Psoas muscle (tissue), 8 donors: ENCODE measurements at places on chromosomes 12 and 14. TPM values are rescaled to one million over a fixed set of nuclear protein-coding genes. Genes with fewer than 3 reads are reported as not detected.

- H3K4me1 ChIP-seq, result peaks cover 46% of the 10 kb centered on the region
- peak overlapping the region; percentile 93 for H3K27ac ChIP-seq
- DNase-seq, result peak; percentile 70
- peak overlapping the region; percentile 60 for H3K4me3 ChIP-seq
- no peaks in the 10 kb centered on the region for H3K36me3 ChIP-seq
Observed at GRCh38 chr12:52032446-52032803, 18.8 kb upstream of the NR4A1 start.

- H3K27ac ChIP-seq, result peak overlapping the region; percentile 80
- H3K4me3 ChIP-seq, result peak overlapping the region; percentile 9
- no peaks in the 10 kb centered on the region for H3K27me3 ChIP-seq
- DNase-seq, result no peak
- no peaks in the 10 kb centered on the region for H3K36me3 ChIP-seq
Observed at GRCh38 chr12:46661110-46661845, 164.5 kb downstream of the SLC38A4 start.

- peaks cover 4% of the 10 kb centered on the region for H3K36me3 ChIP-seq
- H3K4me3 ChIP-seq, result no peak overlapping the region
- no peaks in the 10 kb centered on the region for H3K27me3 ChIP-seq
Observed at GRCh38 chr12:25236626-25237025, 14.1 kb downstream of the KRAS start.

GRCh38 chr14:99244941-99245563 lies 26.9 kb downstream of the BCL11B start:
- H3K27me3 ChIP-seq, result no peaks in the 10 kb centered on the region
- H3K4me1 ChIP-seq, result no peaks in the 10 kb centered on the region
- H3K36me3 ChIP-seq, result no peaks in the 10 kb centered on the region
- H3K4me3 ChIP-seq, result no peak overlapping the region
- no peak for DNase-seq

The METTL1 gene
- total RNA-seq, result 34.5 TPM

The ACOT4 gene
- 0.60 TPM for total RNA-seq

- H3K27ac ChIP-seq, result no peak overlapping the region
- no peak for DNase-seq
- no peaks in the 10 kb centered on the region for H3K4me1 ChIP-seq
- no peaks in the 10 kb centered on the region for H3K27me3 ChIP-seq
Observed at GRCh38 chr12:75460204-75460603, 20.4 kb upstream of the GLIPR1 start.

The AHNAK2 gene
- 4.1 TPM for total RNA-seq

The UNG gene
- total RNA-seq, result 40.4 TPM

DNA sequence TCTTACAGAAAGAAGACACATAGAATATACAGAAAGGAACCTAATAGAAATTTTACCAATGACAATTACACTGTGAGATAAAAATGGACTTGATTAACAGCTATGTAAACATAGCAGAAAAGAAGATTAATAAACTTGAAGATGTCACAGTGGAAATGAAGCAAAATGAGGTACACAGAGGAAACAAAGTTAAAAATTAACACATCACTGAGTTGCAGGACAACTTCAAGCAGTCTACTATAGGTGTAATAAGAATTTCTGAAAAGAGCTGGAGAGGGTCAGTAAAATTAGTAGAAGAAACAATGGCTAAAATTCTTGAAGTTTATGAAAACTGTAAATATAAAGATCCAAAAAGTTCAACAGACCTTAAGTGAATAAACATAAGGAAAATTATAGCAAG lies 738.7 kb downstream of the C12orf50 start:
- no peak overlapping the region for H3K4me3 ChIP-seq
- no peaks in the 10 kb centered on the region for H3K27me3 ChIP-seq
- no peaks in the 10 kb centered on the region for H3K36me3 ChIP-seq
- no peak overlapping the region for H3K27ac ChIP-seq
- H3K4me1 ChIP-seq, result no peaks in the 10 kb centered on the region
- no peak for DNase-seq

DNA sequence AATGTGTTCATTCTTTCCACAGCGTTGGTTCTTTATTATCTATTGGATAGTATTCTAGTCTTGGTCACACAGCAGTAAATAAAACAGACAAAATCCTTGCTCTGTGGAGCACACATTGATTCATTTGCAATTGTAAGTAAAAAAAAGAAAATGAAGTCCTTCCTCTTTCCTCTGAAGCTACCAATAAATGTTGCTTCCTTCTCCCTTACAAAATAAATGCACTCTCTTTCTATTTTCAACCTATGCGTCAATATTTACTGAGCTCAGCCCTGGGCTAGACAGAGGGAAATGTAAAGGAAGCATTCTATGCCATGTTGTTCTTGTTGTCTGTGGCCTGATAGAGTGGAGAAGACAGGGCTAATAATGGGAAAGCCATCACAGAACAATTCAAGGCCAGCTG lies 2.9 kb downstream of the ABHD12B start:
- no peaks in the 10 kb centered on the region for H3K27me3 ChIP-seq
- no peak overlapping the region for H3K27ac ChIP-seq
- H3K36me3 ChIP-seq, result no peaks in the 10 kb centered on the region
- H3K4me3 ChIP-seq, result no peak overlapping the region

DNA sequence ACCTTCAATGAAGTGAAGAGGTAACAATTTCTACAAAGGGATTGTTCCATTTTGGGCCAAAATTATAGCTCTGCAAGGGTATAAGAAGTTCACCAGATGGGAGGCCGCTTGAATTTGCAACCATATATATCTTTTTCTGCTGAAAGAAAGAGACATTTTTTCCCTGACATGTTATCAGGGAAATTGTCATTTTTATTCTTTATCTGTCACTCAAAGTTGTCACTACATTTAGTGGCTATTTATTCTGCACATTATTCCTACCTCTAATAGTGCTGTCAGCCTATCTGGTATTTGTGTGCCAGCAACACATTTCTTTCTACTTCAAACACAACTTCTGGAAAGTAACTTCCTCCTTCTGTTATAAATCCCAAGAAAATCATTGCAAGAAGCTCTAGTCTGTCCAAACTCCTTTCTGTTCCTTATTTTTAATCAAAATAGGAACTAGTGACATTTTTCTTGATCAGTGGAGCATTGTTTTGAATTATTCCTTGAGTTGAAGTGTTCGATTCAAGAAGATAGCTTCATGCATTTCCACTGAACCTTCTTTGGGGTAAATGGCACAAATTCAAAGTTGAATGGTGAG lies 137.9 kb upstream of the ATP2B1 start:
- H3K4me3 ChIP-seq, result no peak overlapping the region
- DNase-seq, result no peak
- H3K27ac ChIP-seq, result no peak overlapping the region
- no peaks in the 10 kb centered on the region for H3K27me3 ChIP-seq
- no peaks in the 10 kb centered on the region for H3K4me1 ChIP-seq

DNA sequence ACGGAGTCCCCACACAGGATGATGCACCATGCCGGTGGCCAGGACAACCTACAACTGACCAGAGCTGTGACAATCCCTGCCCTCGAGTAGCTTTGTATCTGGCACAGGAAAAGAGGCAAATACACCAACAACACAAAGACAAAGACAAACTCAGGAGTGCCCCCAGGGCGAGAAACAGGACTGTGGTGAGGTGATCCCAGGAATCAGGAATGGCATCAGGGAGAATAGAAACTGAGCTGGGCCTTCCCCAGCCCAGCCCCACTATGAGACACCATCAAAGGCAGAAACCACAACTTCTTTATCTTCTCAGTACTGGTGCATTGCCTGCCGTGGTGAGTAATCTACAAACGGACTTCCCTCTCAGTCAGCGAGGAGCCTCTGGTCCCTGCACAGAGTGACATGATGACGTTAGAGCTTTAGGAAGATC lies 157.7 kb downstream of the TTC7B start:
- peaks cover 31% of the 10 kb centered on the region for H3K4me1 ChIP-seq
- no peak overlapping the region for H3K27ac ChIP-seq
- H3K27me3 ChIP-seq, result no peaks in the 10 kb centered on the region
- peaks cover 2% of the 10 kb centered on the region for H3K36me3 ChIP-seq
- H3K4me3 ChIP-seq, result no peak overlapping the region

GRCh38 chr14:77786148-77786547 lies 13.8 kb upstream of the ADCK1 start:
- no peaks in the 10 kb centered on the region for H3K36me3 ChIP-seq
- no peak for DNase-seq
- no peak overlapping the region for H3K27ac ChIP-seq
- H3K4me3 ChIP-seq, result no peak overlapping the region
- no peaks in the 10 kb centered on the region for H3K4me1 ChIP-seq
- H3K27me3 ChIP-seq, result no peaks in the 10 kb centered on the region

The IRF9 gene
- 15.9 TPM for total RNA-seq

- H3K27me3 ChIP-seq, result no peaks in the 10 kb centered on the region
- H3K36me3 ChIP-seq, result no peaks in the 10 kb centered on the region
- H3K4me1 ChIP-seq, result no peaks in the 10 kb centered on the region
- no peak overlapping the region for H3K27ac ChIP-seq
- DNase-seq, result no peak
Observed at GRCh38 chr14:59117754-59118528, 70.5 kb upstream of the DAAM1 start.

DNA sequence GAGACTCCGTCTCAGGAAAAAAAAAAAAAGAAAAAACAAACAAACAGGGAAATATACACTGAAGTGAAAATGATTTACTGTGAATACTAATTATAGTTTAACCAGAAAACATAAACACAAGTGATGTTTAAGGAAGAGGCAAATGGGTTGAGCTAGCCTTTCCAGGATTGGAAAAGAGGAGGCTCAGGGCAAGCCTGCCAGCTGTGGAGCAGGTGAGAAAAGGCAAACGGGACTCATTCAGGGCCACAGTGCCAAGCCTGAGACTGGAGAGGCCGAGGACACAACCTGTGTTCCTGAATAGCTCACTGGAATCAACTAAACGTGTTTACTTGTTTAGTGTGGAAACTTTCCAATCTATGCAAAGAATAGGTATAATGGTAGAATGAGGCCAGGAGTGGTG lies 35.7 kb upstream of the MAPKAPK5 start:
- H3K4me3 ChIP-seq, result no peak overlapping the region
- peaks cover 96% of the 10 kb centered on the region for H3K36me3 ChIP-seq
- H3K27me3 ChIP-seq, result no peaks in the 10 kb centered on the region
- H3K4me1 ChIP-seq, result no peaks in the 10 kb centered on the region

GRCh38 chr14:38207736-38208617 lies at the start of gene SSTR1:
SSTR1 (plus strand) TSS chr14:38207904; CDS start chr14:38209390, 1,486 bp downstream.
- H3K4me3 ChIP-seq, result peak within 1 kb of the TSS; percentile 62
- H3K36me3 ChIP-seq, result no peaks in the 10 kb centered on the region
- no peaks in the 10 kb centered on the region for H3K4me1 ChIP-seq
- DNase-seq, result peak; percentile 27
- H3K27ac ChIP-seq, result no peak within 1 kb of the TSS

The RPL10L gene
- total RNA-seq, result not detected

GRCh38 chr12:125178222-125178621 lies 113.0 kb downstream of the AACS start:
- H3K4me1 ChIP-seq, result no peaks in the 10 kb centered on the region
- no peaks in the 10 kb centered on the region for H3K36me3 ChIP-seq
- no peaks in the 10 kb centered on the region for H3K27me3 ChIP-seq
- no peak overlapping the region for H3K4me3 ChIP-seq
- H3K27ac ChIP-seq, result no peak overlapping the region
- no peak for DNase-seq

DNA sequence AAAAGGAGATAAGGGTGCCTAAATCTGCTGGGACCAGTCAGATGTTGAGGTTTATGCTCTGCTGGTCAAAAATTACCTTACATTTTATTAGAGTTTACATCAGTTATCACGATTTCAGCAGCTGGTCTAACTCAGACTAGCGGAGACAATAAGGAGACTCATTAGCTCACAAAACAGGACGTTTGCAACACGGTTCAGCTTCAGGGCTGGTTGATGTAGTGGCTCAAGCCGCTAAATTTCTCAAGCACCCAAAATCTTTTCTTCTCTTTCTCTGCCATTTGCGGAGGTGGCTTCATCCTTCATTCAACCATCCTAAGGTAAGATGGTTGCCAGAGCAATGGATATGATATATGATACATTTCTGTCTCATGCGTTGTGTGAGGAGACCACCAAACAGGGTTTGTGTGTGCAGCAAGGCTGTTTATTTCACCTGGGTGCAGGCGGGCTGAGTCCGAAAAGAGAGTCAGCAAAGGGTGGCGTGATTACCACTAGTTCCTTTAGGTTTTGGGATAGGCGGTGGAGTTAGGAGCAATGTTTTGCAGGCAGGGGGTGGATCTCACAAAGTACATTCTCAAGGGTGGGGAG lies 30.3 kb upstream of the CLIP1 start:
- H3K27ac ChIP-seq, result no peak overlapping the region
- no peaks in the 10 kb centered on the region for H3K4me1 ChIP-seq
- H3K27me3 ChIP-seq, result no peaks in the 10 kb centered on the region
- no peaks in the 10 kb centered on the region for H3K36me3 ChIP-seq
- H3K4me3 ChIP-seq, result no peak overlapping the region

GRCh38 chr14:52355016-52355431 lies 40.9 kb downstream of the PTGER2 start:
- H3K4me3 ChIP-seq, result no peak overlapping the region
- no peaks in the 10 kb centered on the region for H3K27me3 ChIP-seq
- no peaks in the 10 kb centered on the region for H3K4me1 ChIP-seq

The TMPRSS12 gene
- not detected for total RNA-seq
